ENCODE measurements at places on chromosomes 1 and 21. TPM values are rescaled to one million over a fixed set of nuclear protein-coding genes. Genes with fewer than 3 reads are reported as not detected.

Gene ATP1A4
- 0.61 TPM for total RNA-seq

Gene KCNE2
- 0.37 TPM for total RNA-seq

- H3K27me3 ChIP-seq, result no peaks in the 10 kb centered on the region
- no peak for DNase-seq
- H3K4me3 ChIP-seq, result no peak overlapping the region
- no peaks in the 10 kb centered on the region for H3K36me3 ChIP-seq
These were observed 203.4 kb downstream of the TNR start for GRCh38 chr1:175539986-175540385.

- no peak overlapping the region for H3K27ac ChIP-seq
- H3K4me3 ChIP-seq, result no peak overlapping the region
- H3K4me1 ChIP-seq, result peaks cover 2% of the 10 kb centered on the region
- H3K36me3 ChIP-seq, result no peaks in the 10 kb centered on the region
These were observed 1.7 kb downstream of the ODF2L start for GRCh38 chr1:86394416-86394815.

DNA sequence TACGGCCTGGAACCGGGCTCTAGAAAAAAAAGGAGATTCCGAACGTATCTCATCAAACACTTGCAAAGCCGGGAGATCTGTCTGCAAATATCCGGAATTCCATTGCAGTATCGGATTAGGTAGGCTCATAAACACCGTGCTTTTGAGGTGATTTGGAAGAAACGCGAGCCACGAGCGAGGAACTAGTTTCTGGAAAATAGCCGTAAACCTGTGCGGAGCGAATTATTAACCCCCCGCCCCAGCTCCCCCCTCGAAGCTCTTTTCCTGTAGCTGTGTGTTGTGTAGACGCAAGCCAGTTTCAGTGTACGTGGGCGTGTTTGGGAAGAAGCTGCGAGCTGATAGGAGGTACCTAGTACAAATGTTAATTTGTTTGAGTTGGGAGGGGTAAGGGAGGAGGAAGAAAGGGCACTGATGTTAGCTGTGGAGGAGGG is 1.1 kb downstream of the RALGPS2 start:
- no peaks in the 10 kb centered on the region for H3K27me3 ChIP-seq
- H3K27ac ChIP-seq, result peak overlapping the region; percentile 83
- no peaks in the 10 kb centered on the region for H3K36me3 ChIP-seq
- peak overlapping the region; percentile 63 for H3K4me3 ChIP-seq
- peaks cover 2% of the 10 kb centered on the region for H3K4me1 ChIP-seq
- DNase-seq, result no peak

- H3K4me3 ChIP-seq, result no peak overlapping the region
- H3K27ac ChIP-seq, result no peak overlapping the region
- H3K4me1 ChIP-seq, result no peaks in the 10 kb centered on the region
- peaks cover 9% of the 10 kb centered on the region for H3K36me3 ChIP-seq
These were observed 34.1 kb upstream of the LHX4 start for GRCh38 chr1:180195916-180196315.

GRCh38 chr1:221117548-221117951 is 238.3 kb downstream of the HLX start:
- no peaks in the 10 kb centered on the region for H3K27me3 ChIP-seq
- H3K4me1 ChIP-seq, result no peaks in the 10 kb centered on the region
- H3K4me3 ChIP-seq, result no peak overlapping the region
- no peak for DNase-seq
- no peak overlapping the region for H3K27ac ChIP-seq
- H3K36me3 ChIP-seq, result no peaks in the 10 kb centered on the region
